ENCODE measurements at places on chromosomes 16 and 17.
A peak's percentile ranks its signal among the peaks of the same experiment; 100 is the strongest.

DNA sequence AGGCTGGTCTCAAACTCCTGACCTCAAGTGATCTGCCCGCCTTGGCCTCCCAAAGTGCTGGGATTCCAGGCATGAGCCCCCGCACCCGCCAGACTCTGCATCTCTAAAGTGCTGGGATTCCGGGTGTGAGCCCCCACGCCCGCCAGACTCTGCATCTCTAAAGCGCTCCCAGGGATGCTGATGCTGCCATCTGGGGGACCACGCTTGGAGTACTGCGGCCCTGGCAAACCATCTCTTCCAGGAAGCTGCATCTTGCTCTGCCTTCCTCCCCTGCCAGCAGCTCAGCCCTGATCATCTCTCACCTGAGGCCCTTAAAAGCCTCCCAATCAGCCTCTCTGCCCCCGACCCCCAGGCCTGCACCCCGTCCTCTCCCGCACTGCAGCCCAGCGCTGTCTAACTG is 4.1 kb downstream of the CEP295NL start:
- DNase-seq: no peak

DNA sequence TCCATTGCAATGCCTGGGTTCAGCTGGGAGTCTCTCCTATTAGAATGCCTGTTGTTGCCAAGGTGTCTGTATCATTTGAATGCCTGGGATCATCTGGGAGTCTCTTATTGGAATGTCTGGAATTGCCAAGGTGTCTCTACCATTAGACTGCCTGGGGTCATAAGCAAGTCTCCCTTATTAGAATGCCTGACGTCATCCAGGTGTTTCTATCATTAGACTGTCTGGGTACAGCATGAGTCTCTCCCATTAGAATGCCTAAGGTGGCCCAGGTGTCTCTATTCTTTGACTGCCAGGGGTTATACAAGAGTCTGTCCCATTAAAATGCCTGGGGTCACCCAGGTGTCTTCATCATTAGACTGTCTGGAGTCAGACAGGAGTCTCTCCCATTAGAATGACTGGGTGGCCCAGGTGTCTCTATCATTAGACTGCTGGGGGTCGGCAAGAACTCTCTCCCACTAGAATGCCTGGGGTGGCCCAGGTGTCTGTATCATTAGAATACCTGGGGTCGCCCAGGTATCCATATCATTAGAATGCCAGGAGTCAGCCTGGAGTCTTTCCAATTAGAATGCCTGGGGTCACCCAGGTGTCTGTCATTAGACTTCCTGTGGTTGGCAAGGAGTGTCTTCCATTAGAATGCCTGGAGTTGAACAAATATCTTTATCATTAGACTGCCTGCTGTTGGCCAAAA is 2274.0 kb downstream of the TP53TG3F start:
- DNase-seq: no peak

DNA sequence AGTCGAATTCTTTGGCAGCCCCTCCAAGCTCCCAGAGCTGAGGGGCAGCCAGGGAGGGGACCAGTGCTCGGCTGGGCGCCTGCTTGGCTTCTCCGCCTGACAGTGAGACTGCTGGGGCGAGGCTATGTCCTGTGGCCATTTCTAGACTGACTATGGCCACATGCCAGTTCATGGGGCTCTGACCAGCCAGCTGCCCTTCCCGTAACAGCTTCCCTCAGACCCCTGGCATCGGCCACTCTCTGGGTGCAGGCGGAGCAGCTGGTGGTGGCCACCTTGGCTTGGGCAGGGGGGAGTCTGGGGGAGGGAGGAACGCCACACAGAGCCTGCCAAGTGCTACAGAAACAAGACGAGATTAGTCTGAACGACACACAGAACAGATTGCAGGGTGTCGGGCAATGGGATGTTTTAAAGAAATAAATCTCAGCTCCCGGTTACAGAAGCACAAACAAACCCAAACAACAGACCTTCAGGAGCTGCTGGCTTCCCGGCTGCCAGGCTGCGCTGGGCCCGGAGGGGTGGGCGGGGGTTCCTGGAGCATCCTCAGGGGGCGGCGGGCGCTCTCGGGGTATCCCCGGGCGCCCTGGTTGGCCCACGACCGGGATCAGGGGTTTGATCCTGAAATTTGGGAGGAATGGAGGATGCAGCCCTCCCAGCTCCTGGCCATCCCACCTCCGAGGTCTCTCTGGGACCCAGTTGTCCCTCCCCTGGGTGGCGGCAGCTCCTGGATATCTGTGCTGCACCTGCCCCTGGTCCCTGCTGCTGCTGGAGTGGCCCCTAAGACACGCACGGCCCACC is 34.5 kb downstream of the TBC1D16 start:
- DNase-seq: no peak

GRCh38 chr17:74199306-74200092 is 4.0 kb upstream of the RPL38 start:
- peak; percentile 92 for DNase-seq

GRCh38 chr16:1674751-1675664 is 3.1 kb upstream of the JPT2 start:
- peak; percentile 88 for DNase-seq

GRCh38 chr16:56450275-56450985 is 702 bp downstream of the NUDT21 start:
- peak; percentile 8 for DNase-seq

- DNase-seq: peak; percentile 48
Observed at GRCh38 chr16:86931410-86931941, 353.1 kb downstream of the FOXL1 start.

- peak; percentile 52 for DNase-seq
Observed at GRCh38 chr16:68921637-68922036, 78.3 kb downstream of the TANGO6 start.

- no peak for DNase-seq
Observed at GRCh38 chr17:17015230-17015629, 27.0 kb upstream of the MPRIP start.

GRCh38 chr17:20180661-20181060 is 171.5 kb downstream of the SPECC1 start:
- no peak for DNase-seq

DNA sequence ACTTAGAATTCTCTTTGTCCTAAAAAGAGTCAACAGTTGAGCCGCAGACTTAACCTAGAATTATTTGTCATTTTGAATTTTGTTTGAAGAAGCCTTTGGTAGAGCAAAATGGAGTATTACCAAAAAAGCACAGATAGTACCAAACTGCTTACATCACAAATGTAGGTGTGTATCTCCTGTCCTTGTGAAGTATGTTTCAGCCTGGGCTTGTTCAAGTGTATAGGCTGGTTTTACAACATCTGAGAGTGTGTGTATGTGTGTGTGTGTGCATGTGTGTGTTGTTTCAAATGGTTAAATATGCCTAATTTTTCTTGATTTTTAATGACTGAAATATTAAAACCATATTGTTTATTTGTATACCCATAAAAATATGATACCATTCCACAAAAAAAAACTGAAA is 188.7 kb upstream of the AXIN2 start:
- no peak for DNase-seq

DNA sequence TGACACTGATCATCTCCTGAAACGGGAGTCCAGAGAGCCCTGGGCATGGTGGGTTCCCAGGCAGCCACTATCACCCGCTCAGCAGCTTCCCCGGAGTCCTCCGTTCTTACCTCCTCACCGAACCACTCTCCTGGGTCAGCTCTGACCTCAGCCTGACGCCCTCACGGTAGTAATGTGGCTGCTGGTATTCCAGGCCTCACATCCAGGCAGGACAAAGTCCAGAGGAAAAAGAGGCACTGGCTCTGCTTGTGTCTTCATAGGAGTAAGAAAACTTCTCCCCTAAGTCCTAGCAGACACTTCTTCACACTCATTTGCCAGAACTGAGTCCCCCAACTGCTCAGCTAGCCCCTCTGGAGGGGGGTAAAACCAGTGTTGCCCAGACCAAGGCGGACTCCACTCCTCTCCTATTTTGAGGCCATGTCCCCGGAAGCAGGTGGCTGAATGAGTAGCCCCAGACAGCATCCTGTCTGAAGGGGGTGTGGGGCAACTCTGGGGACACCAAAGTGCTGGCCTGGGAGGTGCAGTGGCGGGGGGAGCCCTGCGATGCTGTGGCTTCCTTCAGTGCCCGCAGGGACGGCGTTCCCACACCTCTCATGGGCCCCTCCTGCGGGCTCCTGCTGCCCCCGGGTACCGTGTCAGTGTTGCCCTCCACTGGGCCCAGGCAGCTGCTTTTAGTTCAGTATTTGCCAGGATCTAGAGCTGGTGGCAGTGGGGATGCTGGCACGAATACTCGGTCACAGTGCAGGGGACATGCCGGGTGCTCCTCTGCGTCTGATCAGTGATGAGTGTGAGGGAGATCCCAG is 5.4 kb downstream of the FSCN2 start:
- no peak for DNase-seq

GRCh38 chr17:61363601-61364462 is 35.8 kb upstream of the TBX2 start:
- no peak for DNase-seq

DNA sequence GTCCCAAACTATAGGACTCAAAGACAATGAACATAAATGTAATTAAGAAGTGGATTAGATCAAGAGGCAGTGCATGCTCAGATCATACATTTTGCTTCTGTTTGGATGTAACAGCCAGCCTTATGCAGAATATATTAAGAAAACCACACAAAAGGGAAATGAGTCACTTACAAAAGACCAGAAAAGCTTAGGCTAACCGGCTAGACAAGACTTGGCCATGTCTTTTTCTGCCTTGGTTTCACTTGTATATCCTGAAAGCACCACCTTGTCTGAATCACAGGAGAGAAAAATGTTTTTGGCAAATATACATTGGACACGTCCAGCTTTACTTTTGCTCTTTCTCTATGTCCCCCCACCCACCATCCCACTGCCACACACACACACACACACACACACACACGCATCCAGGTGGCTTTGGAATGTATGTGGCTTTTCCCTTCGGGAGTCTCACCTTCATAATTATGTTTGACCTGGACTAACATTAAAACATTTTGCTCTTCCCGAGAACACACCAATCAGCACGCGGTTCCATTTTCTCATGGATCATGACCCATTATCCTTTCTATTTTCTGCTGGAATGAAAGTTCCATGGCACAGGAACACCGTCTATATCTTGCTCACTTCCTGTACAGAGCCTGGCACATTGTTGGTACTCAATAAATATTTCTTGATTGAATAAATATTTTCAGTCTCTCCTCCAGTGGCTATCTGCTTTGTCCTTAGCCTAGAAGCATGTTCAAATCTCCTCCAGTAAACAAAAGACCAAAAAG is 64.6 kb downstream of the CDK5R1 start:
- peak; percentile 58 for DNase-seq

DNA sequence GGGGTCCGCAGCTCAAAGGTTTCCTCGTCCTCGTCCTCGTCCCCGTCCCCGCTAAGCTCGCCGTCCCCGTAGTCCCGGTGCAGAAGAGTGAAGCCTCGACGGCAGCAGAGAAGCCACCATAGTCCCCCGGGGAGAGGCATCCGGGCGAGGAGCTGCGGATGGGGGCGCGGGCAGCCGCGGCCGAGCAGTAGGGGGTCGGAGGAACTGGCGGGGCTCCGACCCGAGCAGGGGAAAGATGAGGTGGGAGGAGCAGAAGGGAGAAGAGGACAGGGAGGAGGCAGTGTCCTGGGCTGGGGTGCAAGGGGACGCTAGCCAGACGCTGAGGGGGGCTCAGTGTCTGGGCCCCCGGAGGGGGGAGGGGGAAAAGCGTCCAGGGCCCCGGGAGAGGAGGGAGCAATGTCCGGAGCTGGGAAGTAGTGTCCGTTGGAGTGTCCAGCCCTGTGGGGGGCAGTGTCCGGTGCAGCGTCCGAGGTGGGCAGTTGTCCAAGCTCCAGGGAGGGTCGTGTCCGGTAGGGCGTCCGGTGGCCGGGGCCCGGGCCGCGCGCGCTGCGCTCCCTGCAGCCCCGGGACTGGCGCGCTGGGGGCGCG is at the start of gene PLEKHH3:
Gene PLEKHH3 (minus strand): TSS at position 571 of the 588 bp plus-strand sequence. CDS start 431 bp downstream, at position 140.
- DNase-seq: no peak

GRCh38 chr17:47948706-47949196 is 7.4 kb downstream of the PNPO start:
- no peak for DNase-seq

DNA sequence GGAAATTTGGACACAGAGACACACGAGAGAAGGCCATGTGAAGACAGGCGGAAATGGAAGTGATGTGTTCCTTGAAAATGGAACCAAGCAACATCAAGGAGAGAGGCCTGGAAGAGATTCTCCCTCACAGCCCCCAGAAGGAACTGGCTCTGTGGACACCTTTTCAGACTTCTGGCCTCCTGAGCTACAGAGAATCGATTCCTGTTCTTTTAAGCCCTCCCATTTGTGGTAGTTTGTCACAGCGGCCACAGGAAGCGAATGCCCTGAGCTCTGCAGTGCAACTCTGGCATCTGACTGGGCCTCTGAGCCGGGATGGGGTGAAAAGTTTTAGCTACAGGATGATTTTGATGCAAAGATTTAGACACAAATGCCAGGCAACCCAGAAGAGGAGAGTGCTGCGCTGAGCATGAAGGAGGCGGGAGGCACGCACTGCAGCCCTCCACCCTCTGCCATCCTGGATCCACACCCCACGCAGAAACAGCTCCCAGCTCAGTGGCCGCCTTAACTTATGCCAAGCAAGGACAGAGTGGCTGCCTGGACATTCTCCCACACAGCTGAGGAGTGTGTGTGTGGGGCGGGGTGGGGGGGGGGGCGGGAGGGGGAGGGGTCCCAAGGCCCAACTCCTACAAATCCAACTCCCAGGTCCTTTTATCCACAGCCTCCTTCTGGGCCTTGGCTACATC is 2.2 kb downstream of the TIMP2 start:
- DNase-seq: no peak

DNA sequence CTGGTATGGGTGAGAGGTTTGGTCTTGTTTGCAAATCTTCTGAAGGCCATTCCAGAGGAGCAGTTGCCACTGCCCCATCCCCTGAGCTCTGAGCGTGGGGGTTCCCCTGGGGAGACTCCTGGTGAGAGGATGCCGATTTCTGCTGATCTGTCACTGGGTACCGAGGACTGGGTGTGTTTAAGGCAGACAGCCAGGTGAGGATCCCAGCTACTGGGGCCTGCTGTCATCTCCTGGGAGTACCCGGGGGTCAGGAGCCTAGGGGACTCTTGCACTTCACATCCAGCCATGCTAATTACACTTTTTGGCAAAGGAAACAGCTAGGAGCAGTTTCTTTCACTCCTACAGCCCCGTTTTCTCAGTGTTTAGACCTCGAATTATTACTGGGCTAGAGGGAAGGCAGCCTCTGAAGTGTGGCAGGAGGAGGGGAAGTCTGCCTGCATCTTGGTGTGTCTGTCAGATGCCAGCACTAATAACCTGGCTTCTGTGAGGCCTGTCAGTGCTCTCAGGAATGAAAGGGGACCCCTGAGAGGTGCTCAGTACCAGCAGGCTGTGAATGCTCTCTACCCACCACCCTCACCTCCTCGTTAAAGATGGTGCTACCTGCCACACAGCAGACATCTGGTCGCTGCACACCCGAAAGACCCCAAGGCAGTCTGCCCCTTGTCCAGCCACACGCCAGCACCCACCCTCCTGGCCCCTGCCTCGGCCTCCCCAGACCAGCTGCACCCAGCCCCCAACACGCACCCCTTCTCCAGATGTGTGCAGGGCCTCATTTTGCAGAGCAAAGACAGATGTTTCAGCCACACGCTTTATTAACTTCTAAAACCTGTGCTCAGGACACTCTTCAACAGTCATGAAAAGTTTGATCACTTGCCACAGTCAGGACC is 43.2 kb downstream of the SNX20 start:
- DNase-seq: no peak

- DNase-seq: no peak
Observed at GRCh38 chr17:80941171-80941570, 50.5 kb upstream of the CHMP6 start.

All from urothelium cell line (cell line).